ENCODE measurements at places on chromosomes 1 and 21.

GRCh38 chr1:54546651-54547401, 1.2 kb upstream of the ACOT11 start:
- DNase-seq: no peak

DNA sequence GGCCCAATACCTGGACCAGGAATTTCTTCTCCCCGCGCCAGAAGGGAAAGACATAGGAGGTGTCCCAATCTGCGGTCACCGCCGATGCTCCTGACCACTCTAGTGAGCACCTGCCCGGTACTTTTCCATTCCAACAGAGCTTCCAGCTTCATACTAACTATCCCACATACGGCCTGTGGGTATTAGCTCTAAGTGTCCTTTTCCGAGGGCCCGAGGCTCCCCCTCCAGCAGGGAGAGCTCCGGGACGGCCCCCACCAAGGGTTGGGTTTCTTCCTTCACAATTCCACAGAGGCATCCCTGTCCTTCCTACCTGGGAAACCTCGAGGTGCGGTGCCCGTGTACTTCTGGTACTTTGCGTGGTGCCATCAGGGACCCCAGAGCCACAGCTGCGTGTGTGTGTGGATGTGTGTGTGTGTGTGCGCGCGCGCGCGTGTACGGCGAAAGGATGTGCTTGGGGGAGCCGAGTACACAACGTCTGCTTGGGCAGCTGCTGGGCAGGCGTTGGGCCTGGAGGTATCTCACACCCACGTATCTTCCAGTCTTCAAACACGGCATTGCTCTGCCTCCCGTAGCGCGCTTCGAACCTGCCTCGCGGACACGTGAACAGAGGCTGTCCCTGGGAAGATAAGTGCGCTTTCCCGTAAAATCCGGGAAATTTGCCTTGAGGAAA, 2.4 kb upstream of the SIM2 start:
- no peak for DNase-seq

- DNase-seq: no peak
These were observed 43.4 kb downstream of the CNST start for GRCh38 chr1:246609632-246610031.

- DNase-seq: no peak
These were observed 98.3 kb upstream of the FMN2 start for GRCh38 chr1:239993366-239993765.

DNA sequence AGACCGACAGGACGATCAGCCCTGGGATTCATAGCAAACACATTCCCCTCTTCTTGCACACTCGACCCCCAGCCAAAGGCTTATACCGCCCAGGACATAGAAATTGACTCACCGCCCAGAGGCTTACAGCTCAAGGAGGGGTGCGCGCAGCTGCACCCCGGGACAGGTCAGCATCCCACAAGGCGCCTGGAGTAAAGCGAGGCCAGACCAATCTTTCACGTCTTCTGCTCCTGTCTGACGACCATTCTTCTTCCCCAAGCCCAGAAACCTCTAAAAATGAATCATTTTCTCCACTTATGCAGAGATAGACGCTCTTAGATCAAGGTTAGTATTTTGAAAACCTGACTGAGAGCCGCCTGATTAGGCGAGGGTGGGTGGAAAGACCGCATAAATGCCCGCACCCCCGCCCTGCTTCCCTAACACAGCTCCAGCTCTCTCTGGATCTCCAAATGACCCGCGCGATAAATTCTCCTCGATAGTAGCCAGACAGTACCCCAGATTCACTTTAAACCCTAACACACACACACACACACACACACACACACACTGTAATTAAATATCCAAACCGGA, 1.9 kb upstream of the LHX8 start:
- DNase-seq: no peak

GRCh38 chr1:118788463-118788862, 199.7 kb downstream of the TBX15 start:
- DNase-seq: no peak

DNA sequence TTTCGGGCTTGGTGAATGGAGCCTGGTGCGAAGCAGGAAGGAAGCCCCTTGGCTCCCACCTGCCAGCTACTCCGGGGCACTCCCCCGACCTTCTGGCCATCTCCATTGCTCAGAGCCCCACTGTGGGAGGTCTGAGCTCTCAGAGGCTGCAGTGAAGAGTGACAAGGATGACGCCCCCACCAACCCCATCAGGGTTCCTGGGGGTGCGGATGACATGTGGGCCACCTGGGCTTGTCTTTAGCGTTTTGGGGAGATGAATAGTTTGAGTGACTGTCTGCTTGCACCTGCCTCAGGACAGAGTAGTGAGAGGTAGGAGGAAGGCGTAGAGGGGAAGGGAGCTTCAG, 43.2 kb upstream of the LBR start:
- DNase-seq: no peak

GRCh38 chr1:24018611-24019580, 38.8 kb upstream of the SRSF10 start:
- peak; percentile 60 for DNase-seq

- DNase-seq: no peak
These were observed 70.7 kb upstream of the MUTYH start for GRCh38 chr1:45410850-45411509.

- DNase-seq: no peak
These were observed 35.5 kb downstream of the CRP start for GRCh38 chr1:159678939-159679338.
